PC-9 (cell line): ENCODE measurements at places on chromosomes 12 and 14.

DNA sequence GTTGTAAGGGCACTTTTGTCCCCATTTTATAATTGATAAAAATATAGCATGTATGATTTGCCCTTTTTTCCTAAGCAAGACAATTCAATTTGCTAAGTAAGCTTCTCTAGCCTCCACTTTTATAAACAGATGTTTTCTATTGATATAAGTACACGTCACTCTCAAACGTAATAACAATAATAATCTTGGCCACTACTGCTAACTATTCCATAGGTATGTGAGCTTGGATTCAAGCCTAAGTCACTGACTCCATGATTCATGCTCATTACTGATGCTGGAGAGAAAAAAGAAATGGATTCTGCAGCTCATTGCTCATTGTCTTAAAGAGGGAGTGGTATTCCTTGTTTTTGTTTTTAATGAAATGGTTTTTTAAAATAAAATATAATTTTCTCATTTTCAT, 661.0 kb downstream of the GALC start:
- no peak for DNase-seq

DNA sequence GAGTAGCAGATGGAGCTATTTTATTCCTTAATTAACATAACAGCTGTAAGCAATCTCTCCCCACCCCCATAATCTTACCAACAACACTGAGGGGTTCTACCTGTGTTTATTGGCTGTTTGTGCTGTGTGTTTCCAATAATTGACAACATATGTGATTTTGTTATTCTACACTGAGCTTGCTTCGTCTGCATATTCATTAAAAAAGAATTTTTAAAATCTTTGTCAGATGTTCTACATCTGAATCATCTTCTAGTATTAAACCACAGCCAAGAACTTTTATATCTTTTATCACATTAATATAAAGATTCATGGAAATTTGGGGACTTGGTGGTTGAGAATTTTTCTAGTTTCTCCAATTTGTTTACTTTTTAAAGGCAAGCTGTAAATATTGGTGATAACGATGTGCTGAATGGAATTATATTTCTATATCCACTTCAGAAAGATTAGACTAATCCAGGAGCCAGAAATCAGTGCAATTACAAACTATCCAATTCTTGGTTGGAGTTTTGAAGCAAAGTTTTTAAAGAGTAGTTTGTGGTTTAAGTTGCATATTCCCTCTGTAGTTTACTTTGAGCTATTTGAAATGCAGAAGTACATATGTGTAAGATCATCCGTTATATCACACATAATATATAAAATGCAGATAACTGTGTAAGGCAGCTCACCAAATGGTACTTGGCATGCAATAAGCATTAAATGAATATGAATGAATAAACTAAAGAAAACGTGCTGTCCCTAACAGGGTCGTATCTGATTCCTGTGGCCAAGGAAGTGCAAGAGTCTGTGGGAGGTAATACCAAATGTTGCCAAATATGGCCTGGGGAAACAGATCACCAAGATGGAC, 206.9 kb downstream of the PELI2 start:
- DNase-seq = no peak

DNA sequence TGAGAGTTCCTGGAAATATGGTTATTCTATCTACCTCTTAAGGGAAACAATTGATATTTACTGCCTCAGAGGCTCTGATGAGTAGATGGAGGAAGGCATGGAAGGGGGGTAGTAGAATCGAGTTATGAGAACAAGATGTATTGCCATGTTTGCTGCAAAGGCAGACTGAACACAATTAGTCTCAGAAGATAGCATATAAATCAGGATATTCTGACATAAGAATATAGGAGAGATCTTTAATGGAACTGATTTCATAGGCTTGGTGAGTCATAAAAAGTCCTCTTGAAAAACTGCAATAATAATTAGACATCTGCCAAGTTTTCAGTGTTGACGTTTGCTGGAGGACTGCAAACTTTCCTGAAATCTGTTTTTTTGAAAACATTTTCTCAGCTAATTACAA, 636.1 kb downstream of the TMTC2 start:
- no peak for DNase-seq

- DNase-seq = no peak
Observed at GRCh38 chr12:645563-646071, 17.6 kb downstream of the NINJ2 start.

DNA sequence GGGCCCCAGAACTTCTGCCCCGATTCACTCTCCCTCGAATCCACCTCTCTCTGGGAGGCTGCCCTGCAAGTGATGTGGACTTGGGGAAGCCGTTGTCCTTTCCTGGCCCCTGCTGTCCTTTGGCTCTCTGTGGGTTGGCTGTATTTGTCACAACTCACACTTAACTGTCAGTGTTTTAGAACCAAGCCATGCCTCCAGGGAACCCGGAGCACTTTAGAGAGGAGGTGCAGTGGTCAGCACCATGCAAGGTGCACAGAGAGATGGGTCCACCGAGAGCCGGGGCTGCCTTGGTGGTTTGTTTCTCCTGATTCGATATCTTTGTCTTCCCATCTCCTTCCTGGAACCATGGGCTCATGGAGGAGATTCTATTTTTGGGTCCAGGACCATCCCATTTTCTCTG, 129.5 kb upstream of the RTL1 start:
- DNase-seq = no peak

GRCh38 chr12:57940052-57940914, 1.1 kb upstream of the ATP23 start:
- DNase-seq = no peak

DNA sequence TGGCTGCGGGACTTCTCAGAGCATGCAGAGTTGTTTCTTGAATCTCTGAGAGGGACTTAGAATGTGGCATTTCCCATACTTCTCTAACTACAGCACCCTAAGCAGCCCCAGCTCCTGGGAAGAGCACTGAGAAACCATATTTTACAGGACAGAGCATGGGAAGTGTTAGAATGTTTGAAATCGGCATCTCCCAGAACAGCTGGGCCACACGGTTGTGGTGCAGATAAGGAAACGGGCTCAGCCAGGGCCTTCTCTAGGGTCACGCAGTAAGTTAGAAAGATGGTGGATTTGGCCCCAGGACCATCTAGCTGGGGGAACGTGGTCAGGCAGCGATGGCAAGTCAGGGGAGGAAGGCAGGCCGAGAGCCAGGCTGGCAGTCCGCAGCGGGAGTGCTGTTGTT, 10.5 kb upstream of the HHIPL1 start:
- no peak for DNase-seq

GRCh38 chr12:15520844-15521243, 198.5 kb downstream of the PTPRO start:
- DNase-seq = no peak
